ENCODE measurements at places on chromosomes 11 and 22. TPM values are rescaled to one million over a fixed set of nuclear protein-coding genes. Genes with fewer than 3 reads are reported as not detected.

DNA sequence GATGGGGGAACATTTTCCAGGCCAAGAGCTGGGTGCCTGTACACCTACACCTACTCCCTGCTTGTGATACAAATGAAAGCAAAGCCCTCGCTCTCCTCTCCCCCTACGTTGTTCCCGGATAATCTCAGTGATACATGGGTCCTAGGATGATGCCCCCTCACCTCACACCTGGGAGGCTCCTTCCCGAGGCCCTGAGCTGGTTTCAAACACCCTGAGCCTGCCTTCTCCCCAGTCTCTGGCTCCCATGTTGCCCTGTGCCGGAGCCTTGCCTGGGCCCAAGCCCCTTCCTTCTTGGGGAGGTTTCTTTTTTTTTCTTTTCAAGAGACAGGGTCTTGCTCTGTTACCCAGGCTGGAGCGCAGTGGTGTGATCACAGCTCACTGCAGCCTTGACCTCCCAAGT lies 23.3 kb downstream of the TRMU start:
- no peak for DNase-seq

DNA sequence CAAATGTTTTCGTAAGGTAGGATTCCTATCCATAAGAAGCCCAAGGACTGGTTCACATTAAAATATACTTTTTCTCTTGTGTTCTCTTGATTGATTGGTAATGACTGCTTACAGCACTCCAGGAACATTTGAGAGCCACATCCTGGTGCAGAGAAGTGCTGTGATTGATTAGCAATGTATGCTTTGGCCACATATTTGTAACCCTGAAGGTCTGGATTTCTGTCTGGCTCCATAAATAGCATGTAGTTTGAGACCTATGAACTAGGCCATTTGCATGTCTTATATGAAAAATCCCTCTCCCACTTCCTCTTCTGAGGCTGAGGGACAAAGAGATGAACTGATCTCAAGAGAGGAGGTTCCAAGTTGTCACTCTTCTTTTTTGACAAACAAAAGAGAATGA lies 49.3 kb upstream of the CD44 start:
- DNase-seq: no peak

- peak; percentile 94 for DNase-seq
These were observed 17.5 kb downstream of the RELT start for GRCh38 chr11:73393479-73394415.

- no peak for DNase-seq
These were observed 32.4 kb upstream of the DBX1 start for GRCh38 chr11:20192641-20193040.

DERL3 gene
- 14.3 TPM for total RNA-seq
